ENCODE measurements at places on chromosomes 3 and 15.

- DNase-seq = no peak
These were observed 1447.4 kb upstream of the ALCAM start for GRCh38 chr3:103919327-103919726.

GRCh38 chr3:172511783-172512762, 11.2 kb downstream of the TNFSF10 start:
- no peak for DNase-seq

DNA sequence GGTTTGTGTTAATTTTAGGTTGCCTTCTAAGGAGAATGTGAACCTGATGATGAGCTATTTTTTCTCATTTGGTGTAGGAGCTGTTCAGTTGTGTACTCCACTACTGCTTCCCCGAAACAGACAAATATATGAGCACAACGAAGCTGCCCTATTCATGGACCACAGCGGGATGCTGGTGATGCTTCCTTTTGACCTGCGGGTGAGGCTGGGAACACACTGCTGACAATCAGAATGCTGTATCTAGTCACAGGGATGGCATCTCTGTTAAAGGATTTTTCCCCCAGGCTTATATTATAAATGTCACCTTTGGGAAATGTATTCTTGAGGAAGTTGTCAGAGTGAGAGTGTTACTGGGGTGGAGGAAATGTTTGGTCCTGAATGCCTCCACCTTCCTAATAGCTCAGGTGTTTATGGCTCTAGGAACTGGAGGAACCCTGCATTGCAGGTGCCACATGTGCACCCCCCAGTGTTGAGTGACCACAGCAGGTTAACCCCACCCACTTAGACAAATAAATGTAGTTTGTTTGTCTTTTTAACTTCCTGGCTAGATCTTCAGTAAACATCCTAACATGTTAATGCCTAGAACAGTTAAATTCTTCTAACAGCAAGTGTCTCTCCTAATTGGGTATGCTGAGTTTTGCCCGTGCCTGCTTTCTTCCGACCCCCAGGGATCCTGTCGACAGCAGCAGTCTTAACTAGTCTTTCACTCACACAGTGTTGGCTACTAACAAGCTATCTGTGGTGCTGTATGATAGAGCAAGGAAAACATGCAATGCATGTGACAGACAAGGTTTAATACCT, 35.7 kb downstream of the SRP14 start:
- DNase-seq = no peak

DNA sequence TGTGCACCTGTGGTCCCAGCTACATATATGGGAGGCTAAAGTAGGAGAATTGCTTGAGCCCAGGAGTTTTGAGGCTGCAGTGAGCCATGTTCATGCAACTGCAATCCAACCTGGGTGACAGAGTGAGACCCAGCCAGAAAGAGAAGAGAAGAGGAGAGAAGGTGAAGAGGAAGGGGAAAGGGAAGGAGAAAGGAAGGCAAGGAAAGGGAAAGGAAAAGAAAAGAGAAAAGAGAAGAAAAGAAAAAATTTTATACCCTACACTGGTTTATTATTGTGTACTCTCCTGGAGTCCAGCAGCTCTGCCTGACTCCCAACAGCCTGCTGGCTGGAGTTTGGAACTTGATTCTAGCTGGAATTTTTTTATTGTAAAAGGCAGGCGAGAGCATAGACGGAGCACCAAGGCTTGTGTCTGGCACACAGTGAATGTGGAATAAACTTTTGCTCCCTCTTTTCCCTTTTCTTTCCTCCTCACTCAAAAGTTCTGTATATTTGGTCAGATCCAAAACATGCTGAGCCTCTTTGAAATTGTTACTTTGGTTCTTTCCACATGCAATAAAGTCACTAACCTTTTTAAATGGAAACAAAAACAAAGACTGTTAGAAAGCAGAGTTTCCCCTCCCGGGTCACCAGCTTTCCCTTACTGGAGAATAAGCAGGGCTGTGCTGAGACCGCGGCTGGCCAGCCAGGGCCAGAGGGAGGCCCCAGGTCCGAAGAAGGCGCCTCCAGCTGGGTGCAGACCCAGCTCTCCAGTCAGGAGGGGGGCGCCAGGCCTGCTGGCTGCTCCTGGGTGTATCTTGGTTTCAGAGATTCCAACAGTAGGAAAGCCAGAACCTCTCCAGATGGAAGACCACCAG, 9.9 kb downstream of the THSD4 start:
- DNase-seq = no peak

GRCh38 chr15:51065261-51065660, 29.4 kb downstream of the TNFAIP8L3 start:
- DNase-seq = no peak

GRCh38 chr15:83498374-83498773, 51.2 kb downstream of the SH3GL3 start:
- no peak for DNase-seq

GRCh38 chr3:117355566-117355965, 646.0 kb downstream of the TUSC7 start:
- DNase-seq = no peak

- no peak for DNase-seq
These were observed 105.4 kb downstream of the PTPRG start for GRCh38 chr3:61666615-61667330.

Data from AG09309 (cell line).